ENCODE measurements at places on chromosomes 2 and 18. TPM values are rescaled to one million over a fixed set of nuclear protein-coding genes. Genes with fewer than 3 reads are reported as not detected.

The ERLEC1 gene
- total RNA-seq: 26.4 TPM

The R3HDM1 gene
- total RNA-seq: 52.6 TPM

The SLC9A2 gene
- total RNA-seq: not detected

The CYP27A1 gene
- total RNA-seq: 1.2 TPM

The ACADL gene
- total RNA-seq: not detected

GRCh38 chr2:170144761-170145160, 33.2 kb upstream of the MYO3B start:
- no peak overlapping the region for H3K27ac ChIP-seq
- H3K27me3 ChIP-seq: no peaks in the 10 kb centered on the region
- no peak for DNase-seq
- H3K36me3 ChIP-seq: no peaks in the 10 kb centered on the region
- no peak overlapping the region for H3K4me3 ChIP-seq

- H3K4me3 ChIP-seq: no peak overlapping the region
- H3K36me3 ChIP-seq: no peaks in the 10 kb centered on the region
- no peak for DNase-seq
- H3K27me3 ChIP-seq: no peaks in the 10 kb centered on the region
- no peak overlapping the region for H3K27ac ChIP-seq
These were observed 69.7 kb upstream of the KCNE4 start for GRCh38 chr2:222982010-222982908.

GRCh38 chr2:215777465-215778044, 235.8 kb downstream of the MREG start:
- H3K4me1 ChIP-seq: no peaks in the 10 kb centered on the region
- no peaks in the 10 kb centered on the region for H3K27me3 ChIP-seq
- H3K4me3 ChIP-seq: no peak overlapping the region
- no peak overlapping the region for H3K27ac ChIP-seq
- H3K36me3 ChIP-seq: no peaks in the 10 kb centered on the region

GRCh38 chr2:234839285-234839684, 112.5 kb upstream of the SH3BP4 start:
- no peaks in the 10 kb centered on the region for H3K27me3 ChIP-seq
- no peaks in the 10 kb centered on the region for H3K4me1 ChIP-seq
- no peak overlapping the region for H3K27ac ChIP-seq
- no peak for DNase-seq
- no peak overlapping the region for H3K4me3 ChIP-seq

GRCh38 chr2:129006901-129007300, 688.2 kb upstream of the HS6ST1 start:
- H3K27ac ChIP-seq: no peak overlapping the region
- no peaks in the 10 kb centered on the region for H3K36me3 ChIP-seq
- H3K4me3 ChIP-seq: no peak overlapping the region
- H3K27me3 ChIP-seq: no peaks in the 10 kb centered on the region
- no peaks in the 10 kb centered on the region for H3K4me1 ChIP-seq

DNA sequence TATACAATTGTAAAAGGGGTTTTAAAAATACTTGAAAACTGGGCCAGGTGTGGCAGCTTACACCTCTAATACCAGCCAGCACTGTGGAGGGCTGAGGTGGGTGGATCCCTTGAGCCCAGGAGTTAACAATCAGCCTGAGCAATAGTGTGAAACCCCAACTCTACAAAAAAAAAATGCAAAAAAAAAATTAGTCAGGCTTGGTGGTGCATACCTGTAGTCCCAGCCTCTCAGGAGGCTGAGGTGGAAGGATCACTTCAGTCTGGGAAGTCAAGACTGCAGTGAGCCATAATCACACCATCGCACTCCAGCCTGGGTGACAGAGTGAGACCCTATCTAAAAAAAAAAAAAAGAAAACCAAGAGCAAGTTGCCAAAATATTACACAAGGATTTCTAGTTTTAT, 182.7 kb downstream of the UBE2E3 start:
- H3K4me1 ChIP-seq: peaks cover 35% of the 10 kb centered on the region
- H3K27me3 ChIP-seq: no peaks in the 10 kb centered on the region
- H3K36me3 ChIP-seq: no peaks in the 10 kb centered on the region

DNA sequence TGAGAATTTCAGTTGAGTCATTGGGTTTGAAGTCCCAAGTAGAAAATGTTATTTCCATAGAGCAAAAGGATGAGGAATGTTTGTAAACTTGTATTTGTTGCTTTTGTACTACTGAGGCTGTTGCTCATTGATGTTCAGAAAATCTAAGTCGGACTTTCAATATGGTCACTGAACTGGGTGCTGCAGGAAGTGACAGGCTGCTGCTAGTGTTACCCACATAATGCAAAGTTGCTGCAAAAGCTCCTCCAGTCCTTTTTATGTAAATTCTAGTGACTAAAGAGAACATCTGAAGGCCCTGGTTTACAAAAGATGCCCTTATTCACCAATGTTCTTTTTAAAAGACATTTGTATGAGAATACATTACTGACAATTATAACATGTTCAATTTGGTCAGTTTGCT, 131.1 kb upstream of the FAM98A start:
- no peaks in the 10 kb centered on the region for H3K4me1 ChIP-seq
- H3K4me3 ChIP-seq: no peak overlapping the region
- no peak for DNase-seq
- no peak overlapping the region for H3K27ac ChIP-seq
